EH (cell line): ENCODE measurements at places on chromosomes 7 and 10.
A peak's percentile ranks its signal among the peaks of the same experiment; 100 is the strongest.

GRCh38 chr7:4828720-4829383, 33.0 kb downstream of the PAPOLB start:
- DNase-seq = no peak

DNA sequence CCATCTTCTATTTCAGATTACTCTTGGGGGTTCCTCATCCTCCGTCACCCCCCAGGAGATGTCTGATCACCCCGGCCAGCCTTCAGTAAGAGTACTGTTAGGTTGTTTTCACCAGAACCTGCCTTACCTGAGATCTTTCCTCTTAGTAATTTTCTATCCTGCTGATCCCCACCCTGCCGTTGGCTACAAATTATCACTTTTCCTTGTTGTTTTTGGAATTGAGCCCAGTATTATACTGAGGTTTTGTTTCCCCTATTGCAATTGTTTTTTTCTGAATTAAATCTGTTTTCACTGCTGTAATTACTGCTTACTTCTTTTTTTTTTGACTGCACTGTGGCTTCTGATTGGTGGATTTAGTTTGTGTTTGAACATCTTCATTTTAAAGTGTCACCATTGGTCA, 14.7 kb downstream of the SPAM1 start:
- DNase-seq = no peak

- DNase-seq = peak; percentile 87
These were observed 26.2 kb upstream of the PRPF18 start for GRCh38 chr10:13560597-13560996.

GRCh38 chr7:90961037-90961725, 303.1 kb upstream of the FZD1 start:
- DNase-seq = peak; percentile 22

DNA sequence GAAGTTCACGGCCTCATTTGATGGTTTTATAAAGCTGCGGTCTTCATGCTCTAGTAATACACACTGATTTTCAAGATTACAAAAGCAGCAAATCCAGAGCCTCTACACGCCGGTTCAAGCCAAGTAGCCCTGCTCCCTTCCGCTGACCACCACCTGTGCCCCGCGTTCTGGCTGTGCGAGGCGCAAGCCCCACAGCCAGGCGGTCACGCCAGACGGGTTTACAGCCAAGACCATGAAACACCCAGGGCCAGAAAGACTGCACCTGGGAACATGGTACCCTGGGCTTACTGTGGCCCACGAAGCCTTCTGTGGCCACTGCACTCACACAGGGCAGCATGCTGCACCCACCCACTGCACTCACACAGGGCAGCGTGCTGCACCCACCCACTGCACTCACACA, 33.6 kb downstream of the GPER1 start:
- no peak for DNase-seq

DNA sequence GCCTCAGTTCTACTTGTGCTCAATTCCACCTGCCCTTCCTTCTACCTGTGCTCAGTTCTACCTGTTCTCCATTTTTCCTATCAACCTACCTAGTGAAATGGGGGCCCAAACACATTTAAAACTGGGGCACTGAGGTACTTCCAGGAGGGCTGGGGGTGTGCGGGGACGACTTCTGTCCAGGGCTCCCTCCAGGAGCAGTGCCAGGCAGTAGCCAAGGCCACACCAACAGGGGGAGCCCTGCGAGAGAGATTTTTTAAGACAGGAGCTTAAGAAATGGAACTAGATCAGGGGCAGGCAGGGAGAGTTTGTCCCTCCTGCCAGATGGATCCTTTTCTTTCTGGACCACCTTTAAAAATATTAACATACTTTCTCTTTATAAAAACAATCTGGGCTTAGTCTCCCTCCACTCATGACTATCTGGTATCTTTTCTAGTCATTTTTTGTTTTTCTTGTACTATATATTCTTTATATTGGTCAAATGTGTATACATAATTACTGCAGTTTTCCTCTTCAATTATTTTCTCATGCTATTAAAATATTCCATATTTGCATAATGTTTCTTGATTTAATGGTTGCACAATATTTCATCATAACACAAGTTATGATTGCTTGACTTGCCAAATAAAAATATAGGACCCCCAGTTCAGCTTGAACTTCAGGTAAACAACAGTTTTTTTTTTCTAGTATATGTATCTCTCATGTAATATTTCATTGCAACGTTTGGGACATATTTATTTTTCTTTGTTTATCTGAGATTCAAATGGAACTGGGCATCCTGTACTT, 47.3 kb upstream of the INSYN2A start:
- peak; percentile 42 for DNase-seq

GRCh38 chr10:787933-788651, 98.6 kb upstream of the DIP2C start:
- peak; percentile 11 for DNase-seq

DNA sequence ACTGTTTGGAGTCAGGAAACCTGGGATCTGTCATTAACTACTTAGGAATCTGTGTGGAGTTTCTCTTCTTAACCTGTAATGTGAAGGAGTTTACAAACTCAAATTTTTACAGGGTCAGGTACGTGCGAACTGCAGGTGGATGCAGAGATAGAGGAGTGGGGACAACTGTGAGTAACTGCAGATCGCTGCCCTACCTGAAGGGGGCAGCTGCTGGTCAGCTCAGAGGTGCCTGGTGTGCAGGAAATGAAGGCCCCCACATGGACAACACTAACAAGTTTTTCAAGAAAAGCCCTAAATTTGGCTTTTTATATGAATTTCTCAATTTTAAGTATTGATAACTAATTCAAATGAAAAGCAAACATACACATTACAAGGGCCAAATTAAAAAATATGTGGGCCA, 380.0 kb downstream of the REEP3 start:
- no peak for DNase-seq

- no peak for DNase-seq
These were observed 82.7 kb downstream of the SLC25A13 start for GRCh38 chr7:96238976-96239766.

- DNase-seq = no peak
These were observed 101.7 kb downstream of the LMBR1 start for GRCh38 chr7:156791241-156791640.

DNA sequence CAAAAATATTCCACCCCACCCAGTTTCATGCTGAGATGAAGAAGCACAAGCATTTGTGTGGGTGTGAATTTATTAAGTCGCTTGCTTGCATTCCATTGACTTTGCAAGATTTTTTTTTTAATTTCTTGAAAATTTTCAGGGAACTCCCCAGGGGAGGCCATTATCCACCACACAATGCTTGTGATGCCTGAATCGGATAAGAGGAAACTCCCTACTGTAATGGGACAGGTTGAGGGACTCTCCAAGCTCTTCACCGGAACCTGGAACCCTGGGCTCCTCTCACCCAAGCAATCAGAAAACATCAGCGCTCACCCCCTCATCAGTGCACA, 153.6 kb upstream of the ZMIZ1 start:
- peak; percentile 42 for DNase-seq

DNA sequence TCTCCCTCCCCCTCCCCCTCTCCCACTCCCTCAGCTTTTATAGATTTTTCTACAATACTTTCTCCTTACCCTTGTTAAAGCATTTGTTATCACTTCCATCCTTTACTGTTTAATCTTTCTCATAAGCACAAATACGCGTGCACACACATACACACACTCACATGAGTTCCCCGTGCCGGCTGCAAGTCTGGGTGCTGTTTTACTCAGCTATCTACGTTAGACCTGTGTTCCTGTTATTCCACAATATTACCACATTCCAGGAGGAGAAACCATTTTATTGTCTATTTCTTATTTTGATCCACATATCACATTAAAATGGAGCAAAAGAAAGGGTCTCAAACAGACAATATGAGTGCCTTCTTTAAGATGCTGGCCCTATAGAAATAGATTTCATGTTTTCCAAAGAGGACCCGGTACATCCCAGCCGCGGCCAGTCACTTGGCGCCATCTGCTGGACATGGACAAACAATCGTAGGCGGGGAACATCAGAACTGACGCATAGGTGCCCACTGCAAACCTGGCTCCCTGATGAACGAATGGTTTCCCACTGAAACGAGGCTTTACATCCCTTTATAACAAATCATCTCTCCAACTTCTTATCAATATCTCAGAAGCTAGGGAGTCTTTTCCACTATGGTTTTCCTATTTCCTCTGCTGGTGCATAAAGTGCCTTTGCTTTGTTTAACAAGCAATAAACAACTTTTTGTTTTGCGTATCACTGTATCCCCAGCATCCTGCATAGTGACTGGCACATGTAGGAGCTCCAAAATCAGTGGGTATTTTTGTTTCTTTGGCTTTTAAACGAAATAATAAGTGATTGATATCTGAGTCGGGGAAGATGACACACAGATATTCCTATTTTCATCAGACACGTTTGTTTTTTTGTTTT, 25.2 kb upstream of the OPTN start:
- peak; percentile 61 for DNase-seq

DNA sequence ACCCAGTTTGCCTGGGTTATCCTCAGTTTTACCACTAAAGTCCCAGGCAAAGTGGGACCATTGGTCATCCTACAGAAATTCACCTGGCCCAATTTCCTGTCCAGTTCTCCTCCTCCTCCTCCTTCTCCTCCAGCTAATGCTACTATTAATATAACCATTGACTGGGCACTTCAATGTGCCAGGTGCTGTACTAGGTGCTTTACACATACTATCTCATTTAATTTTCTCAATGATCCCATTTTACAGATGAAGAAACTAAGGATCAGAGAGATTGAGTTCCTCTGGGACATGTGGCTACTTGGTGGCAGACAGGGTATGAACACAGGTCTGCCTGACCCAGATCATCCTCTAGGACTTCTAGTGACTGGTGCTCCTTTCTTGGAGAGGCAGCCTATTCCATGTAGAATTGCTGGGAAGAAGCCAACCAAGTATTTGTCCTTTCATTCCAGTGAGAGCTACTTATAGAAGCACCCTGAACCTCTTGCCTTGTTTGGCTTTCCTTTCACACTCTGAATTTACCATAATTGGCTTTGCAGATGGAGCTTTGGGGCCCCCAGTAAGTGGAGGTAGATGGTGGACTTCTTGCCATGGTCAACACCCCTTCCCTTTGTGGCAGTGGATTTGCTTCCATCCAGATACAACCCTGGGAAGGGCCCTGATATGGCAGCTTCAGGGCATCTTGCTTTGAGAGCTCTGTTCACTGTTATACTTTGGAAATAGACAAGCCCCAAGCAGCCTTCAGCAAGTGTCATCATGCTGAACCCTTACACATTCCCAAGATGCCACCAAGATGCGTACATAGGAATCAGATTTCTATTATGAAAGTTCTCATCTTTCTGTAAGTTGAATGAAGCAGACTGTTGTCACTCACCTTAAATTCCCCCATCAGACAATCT, 78.7 kb downstream of the MYOF start:
- peak; percentile 58 for DNase-seq

DNA sequence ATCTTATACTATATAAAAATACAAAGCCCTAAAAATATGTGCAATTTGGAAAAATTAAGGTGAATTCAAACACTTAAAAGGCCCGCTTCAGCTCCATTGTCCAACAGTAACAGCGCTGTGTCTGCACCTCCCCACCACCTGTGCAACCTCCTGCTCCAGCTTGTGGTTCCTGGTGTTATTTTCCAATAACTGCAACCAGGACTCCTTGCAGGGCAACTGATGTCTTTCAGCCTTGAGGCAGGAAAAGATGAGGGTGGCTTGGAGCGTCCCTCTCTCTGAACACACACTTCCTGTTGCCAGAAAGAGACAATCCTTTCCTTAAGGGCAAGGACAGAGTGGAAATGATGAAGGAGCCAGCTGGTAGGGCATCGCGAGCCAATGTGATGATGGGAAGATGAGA, 336.0 kb downstream of the GLRX3 start:
- DNase-seq = no peak

DNA sequence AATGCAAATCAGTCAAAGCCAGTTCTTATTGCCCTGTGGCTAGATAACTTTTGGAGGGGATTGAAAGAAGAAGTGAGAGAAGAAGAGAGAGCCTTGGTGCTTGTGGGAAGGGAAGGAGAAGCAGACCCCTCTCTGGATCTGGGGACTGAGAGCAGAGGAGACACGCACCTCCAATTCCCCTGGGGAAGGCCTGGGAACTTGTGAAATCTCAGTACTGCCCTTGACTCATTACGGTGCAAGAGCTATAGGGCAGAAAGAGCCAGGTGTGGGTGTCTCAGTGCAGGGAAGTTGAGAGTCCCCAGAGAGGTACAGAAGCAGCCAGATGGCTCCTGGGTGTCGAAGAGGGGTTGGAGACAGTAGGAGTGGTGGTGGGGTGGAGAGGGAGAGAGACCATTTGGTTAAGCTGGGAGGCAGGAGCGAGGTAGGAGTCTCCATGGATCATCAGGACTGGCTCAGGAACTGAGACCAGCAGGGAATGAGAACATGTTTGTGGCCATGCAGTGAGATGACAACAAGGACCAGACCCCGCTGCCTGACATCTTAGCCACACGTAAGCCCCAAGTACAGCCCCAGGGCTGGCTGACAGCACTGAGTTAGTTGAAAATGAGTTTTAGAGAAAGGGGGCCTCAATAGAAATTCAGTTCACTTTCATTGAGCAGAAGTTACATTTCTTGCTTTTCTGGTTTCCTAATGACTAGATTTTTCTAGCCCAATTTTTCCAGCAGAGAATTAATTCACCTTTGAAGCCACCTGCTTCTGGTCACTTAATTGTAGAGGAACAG, 238.2 kb downstream of the BUB3 start:
- no peak for DNase-seq

GRCh38 chr7:80185571-80185970, 50.9 kb downstream of the GNAI1 start:
- DNase-seq = no peak

DNA sequence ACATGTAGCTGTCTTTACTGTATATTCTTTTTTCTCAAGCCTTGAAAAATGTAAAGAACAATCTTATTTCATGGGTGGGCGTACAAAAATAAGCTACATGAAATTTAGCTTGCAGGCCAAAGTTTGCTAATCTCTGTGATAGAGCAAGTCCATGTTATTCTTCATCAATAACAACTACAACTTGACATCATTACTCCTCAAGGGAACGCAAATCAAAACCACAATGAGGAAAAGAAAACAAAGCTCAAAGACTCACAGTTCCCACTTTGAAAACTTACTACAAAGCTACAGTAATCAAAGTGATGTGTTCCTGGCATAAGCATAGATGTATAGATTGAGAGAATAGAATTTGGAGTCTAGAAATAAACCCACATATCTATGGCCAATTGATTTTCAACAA, 62.5 kb downstream of the GNA12 start:
- no peak for DNase-seq

DNA sequence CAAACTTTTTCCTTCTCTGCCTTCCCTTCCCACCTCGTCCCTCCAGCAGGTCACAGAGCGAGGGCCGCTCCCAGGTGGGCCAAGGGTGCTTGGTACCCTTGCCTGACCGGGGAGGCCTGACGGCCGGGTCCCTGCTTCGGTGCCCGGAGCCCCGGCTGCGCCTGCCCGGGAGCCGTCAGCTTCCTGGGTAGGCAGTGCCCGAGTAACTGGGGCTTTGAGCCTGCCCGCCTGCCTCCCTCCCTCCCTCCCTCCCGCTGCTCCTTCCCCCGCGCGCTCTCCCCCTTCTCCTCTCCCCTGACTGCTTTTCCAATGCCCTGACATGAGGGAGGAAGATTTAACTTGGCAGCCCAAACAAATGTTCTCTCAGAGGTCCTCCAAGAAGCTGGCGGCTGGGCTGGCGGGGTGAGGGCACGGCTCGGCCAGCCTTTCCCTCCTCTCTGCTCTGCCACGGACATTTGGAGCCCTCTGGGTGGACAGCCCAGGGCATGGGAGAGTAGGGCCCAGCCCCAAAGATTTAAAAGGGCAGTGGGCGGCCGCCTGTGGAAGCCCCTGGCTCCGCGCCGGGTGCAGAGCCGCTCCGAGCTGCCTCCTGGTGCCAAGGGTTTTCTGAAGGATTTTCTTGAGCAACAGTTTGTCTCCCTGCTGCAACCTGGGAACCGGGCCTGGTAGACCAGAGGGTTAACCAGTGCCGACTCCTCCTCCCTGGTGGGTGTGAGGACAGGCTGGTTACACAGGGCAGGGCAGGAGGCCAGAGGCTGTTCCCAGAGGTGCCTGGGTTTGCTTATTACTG, 2.0 kb downstream of the ZMIZ1 start:
- DNase-seq = peak; percentile 82
